ENCODE measurements at places on chromosomes 12 and 14.

GRCh38 chr12:96590970-96591369, 101.6 kb downstream of the CFAP54 start:
- no peak for DNase-seq

DNA sequence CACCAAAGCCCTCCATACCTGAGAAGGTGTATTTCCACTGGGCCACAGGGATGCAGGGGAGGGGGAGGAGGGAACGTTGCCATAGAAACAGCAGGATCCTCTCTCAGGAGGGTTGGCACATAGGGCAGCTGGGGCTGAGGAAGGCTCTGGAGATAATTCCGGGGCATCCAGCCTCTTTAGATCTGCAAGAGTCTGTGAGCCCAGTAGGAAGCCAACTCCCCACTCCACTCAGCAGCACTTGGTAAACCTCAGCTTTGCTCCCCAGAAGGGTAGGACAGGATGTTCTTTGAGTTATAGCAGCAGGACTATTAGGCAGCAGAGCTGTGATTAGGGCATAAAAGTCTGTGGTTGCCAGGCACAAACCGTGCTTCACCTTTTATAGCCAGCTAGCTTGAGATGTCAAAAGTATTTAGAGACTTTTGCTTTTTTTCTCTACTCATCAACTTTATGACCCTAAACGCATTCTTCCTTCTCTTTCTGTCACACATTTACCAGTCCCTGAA, 7.8 kb upstream of the PLEKHG3 start:
- no peak for DNase-seq

GRCh38 chr14:104510216-104510615, 69.3 kb upstream of the C14orf180 start:
- no peak for DNase-seq

DNA sequence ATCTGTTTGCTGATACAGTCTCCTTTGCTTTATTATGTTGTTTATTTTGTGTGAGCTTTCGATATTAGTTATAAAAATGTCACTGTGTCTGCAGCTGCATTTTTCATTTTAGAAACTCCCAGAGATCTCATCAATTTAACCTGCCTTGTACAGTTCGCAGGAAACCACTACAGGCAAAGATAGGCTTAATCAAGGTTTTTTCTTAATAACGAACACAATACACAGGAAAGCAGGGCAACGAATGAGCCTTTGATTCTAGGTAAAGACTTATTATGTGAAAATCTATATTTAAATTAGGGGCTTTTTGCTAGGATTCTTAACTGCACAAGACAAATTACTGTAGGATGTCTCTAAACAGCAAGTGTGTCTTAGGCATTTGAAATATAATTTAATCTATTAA, 191.9 kb downstream of the RGS6 start:
- no peak for DNase-seq

DNA sequence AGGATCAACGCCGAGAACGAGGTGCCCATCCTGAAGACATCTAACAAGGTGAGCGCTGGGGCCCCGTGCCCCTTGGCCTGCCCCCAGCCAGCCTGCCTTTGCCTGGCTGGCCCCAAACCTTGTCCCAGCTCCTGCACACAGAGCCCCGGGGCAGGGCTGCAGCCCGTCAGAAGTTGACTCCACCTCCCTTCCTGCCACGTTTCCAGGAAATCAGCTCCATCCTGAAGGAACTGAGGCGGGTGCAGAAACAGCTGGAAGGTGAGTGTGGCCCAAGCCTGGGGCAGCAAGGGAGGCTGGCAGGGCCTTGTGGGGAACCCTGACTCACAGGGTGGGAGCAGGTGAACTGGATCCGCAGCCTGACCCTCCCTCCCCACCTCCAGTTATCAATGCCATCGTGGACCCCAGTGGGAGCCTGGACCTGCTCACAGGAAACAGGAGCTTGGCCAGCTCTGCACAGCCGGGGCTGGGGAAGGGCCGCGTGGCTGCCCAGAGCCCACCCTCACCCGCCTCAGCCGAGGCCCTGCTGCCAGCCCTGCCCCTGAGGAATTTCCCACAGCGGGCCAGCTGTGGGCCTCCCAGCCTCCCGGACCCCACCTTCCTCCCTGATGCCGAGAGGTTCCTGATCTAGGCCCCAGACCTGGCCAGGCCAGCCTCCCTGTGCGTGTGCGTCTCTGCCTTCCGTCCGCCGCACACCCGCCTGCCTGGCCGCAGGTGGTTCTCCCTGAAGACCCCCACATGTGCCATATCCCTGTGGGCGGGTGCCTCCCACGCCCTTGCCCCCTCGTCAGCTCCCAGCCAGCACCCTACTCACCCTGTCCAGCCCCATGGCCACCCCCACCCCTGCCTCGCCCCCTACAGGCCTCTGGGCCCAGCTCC, 29.5 kb downstream of the CEP170B start:
- no peak for DNase-seq
